ENCODE measurements at places on chromosomes 3 and 15. TPM values are rescaled to one million over a fixed set of nuclear protein-coding genes. Genes with fewer than 3 reads are reported as not detected.

DNA sequence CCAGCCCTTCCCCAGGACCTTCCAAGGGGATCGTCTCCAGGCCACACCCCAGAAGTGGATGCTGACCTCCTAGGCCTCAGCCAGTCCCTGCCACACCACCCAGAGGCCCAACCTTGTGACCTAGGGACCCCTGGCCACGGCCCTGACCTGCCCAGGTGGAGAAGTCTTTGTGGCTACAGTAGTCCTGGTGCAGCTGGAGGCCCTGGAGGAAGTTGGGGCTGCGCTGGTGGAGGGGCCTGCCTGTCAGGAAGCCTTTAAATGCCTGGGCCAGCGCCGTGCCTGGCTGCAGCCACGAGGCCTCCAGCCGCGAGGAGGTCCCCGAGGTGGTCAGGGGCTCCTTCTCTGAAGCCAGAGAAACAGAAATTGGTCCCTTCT, 23.4 kb downstream of the PLA2G4D start:
- no peak for DNase-seq

DNA sequence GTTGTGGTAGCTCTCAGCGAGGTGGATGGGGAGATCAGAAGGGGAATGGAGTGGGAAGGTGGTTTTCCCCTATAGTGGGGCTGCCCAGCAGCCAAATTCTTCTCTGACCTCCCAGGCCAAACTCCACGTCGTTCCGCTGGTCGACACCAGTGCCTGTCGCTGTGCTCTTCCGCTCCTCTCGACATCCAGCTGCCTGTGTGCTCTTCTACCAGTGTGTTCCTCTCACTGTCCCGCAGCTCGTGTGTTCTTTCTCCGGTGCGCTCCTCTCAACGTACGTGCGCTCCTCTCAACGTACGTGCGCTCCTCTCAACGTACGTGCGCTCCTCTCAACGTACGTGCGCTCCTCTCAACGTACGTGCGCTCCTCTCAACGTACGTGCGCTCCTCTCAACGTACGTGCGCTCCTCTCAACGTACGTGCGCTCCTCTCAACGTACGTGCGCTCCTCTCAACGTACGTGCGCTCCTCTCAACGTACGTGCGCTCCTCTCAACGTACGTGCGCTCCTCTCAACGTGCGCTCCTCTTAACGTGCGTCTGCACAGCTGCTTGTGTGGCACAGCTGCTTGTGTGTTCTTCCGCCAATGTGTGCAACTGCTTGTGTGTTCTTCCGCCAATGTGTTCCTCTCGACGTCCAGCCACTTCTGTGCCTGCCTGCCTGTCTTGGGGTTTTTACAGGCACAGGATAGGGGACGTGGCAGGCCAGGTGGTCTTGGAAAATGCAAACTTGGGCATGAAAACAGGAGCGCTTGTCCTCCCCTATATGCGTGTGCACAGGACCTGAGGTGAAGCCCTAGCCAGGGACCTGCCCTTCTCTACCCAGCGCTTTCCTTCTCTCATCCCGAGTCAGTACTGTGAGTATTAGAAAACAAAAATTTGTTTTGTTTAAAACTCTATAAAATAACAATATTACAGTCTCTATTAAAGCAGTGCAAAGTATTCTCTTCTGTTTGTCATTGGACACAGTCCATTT, 991.1 kb downstream of the GBE1 start:
- DNase-seq: no peak

DNA sequence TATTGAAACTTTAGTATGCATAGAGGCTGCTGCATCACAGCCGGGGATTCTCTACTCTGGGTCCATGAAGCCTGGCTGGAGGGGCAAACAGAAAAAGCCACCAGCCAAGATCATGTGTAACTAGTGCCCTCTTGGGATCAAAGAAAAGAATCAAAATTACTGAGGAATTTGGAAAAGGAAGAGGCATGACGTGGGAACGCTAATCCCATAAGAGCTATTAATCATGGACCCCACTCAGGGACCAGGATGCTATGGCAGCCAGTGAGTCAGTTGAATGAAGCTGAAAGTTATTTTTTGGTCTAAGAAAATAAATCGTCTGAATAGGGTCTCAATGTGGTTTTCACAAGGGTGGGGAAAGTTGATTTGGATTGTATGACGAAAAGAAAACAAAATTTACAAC, 1165.1 kb downstream of the ROBO2 start:
- DNase-seq: no peak

- DNase-seq: no peak
Measured at GRCh38 chr3:31409389-31409788, 123.3 kb upstream of the STT3B start.

DNA sequence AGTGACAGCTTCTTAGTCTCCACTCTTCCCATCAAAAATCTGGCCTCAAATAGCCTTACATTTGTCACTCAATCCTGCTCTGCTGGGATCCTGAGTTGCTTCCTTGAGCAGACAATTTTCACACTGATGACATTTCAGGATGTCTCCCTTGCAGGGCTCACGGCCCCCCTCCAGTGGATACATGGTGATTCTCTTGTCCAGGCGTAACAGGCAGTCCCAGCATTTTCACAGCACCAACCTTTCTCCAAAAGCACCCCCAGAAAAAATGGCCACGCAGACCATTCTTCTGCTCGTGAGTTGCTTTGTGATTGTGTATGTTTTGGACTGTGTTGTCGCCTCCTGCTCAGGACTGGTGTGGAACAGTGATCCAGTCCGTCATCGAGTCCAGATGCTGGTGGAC, 47.4 kb upstream of the WNT7A start:
- no peak for DNase-seq

GRCh38 chr3:125110016-125110875, 54.4 kb upstream of the HEG1 start:
- DNase-seq: no peak

DNA sequence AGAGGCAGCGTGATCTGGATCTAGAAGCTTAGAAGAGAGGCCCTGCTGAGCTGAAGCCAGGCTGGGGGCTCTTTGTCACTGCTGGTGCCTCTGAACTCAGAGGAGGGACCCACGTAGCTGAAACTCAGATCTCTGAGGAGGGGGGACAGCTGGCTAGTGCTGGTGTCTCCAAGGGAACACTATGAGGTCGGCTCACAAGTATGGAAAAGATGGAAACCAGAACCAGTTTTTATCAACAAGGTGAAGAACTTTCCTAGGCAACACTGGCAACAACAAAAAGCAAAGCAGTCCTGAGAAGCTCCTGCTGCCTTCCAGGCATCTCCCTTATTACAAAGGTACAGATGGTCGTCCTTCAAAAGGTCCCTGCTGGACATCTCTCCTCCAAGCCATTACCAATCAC, 27.0 kb upstream of the FSTL1 start:
- DNase-seq: no peak

DNA sequence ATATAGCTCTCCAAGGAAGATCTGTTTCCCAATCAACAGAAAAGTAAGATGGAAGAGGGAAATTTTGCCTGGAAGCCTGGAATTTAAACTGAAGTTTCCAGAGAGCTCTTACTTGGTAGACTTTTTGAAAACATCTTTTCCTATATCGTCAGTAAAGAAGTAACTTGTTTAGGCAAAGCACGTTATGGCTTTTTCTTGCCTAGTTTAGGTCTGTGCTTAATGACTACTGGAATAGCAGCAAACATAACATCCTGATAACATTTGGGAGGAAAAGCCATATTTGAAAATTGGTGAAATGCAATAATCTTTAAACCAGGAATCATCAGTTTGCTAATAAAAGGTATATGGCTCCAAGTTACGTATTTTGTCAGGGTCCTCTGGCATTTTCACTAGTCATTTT, 160.4 kb upstream of the CGNL1 start:
- no peak for DNase-seq

DNA sequence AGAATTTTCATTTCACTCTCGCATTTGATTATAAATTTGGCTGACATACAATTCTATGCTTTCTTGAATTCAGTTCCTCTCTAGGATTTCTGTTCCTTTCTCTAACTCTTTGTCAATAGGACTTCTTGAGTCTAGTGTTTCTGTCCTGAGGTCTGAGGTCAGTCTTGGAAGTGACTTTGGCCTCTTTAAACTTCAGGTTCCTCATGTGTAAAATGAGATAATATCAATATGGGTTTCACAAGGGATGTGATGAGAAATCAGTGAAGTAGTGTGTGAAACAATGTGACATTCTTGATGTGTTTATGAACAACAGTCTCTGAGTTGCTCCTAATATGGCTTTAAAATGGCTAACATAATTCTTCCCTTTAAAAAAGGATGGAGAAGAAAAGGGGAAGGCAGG, 92.2 kb downstream of the SV2B start:
- no peak for DNase-seq

DNA sequence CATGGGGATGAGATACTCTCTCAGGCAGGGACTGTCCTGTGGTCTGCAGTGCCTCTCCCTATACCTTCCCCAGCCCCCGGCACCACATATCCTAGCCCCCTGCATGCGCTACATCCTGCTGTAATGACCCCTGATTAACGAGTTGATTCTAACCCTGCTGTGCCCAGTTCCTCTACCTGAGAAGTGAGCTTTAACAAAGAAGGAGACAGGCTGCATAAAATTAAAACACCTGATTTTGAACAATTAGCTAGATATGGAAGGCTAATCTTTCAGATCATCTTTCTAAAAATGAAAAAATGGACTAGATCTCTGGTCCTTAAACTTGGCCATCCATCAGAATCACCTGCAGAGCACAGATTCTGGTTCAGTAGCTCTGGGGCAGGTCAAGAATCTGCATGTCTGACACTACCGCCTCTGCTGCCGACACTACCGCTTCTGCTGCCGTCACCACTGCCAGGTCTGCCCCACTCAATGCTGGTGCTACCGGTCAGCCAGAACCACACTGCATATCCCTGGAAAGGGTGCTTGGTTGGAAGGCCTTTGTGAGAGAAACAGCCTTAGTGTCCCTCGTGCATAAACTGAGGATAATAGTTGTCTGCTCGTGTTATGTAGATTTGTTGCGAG, 33.6 kb upstream of the ZBTB38 start:
- DNase-seq: no peak

DNA sequence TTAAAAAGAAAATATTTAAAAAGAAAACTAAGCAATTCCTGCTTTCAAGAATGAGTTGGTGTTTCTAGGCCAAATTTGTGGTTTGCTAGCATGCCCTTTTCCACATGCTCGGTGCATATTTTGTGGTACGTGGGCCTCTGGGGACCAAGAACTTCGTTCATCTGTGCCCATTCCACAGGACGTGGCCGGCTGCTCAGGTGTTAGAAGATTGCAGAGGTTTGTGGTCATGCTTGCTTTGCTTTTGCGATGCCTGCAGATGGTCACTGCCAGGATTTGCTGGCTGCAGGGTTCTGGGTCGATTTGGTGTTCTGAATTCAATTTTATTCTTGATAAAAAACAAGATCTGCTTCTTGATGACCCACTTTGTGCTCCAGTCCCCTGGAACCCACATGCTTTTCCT, 7.5 kb downstream of the PSTPIP1 start:
- no peak for DNase-seq

GRCh38 chr3:23459889-23460546, 256.9 kb downstream of the UBE2E2 start:
- DNase-seq: no peak

GRCh38 chr3:61578667-61579367, 17.4 kb downstream of the PTPRG start:
- no peak for DNase-seq

GRCh38 chr3:57959423-57960173, 48.6 kb upstream of the FLNB start:
- DNase-seq: no peak

DNA sequence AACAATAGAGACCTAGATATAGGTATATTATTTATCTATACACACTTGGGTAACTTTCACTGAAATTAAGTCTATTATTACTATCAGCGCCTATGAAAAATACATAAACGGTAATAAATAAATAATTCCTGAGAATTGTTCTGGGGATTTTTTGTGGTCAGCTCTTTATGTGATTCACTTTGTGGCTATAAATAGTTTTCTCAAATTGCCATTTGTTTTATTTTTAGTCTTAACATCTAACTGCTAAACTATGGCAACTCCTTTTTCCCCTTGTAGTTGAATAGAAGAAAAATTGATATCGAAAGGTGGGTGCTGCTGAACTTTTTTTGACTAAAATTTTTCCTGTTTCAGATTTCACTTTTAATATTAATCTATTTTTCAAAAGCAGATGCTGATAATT, 189.0 kb downstream of the VGLL3 start:
- no peak for DNase-seq

DNA sequence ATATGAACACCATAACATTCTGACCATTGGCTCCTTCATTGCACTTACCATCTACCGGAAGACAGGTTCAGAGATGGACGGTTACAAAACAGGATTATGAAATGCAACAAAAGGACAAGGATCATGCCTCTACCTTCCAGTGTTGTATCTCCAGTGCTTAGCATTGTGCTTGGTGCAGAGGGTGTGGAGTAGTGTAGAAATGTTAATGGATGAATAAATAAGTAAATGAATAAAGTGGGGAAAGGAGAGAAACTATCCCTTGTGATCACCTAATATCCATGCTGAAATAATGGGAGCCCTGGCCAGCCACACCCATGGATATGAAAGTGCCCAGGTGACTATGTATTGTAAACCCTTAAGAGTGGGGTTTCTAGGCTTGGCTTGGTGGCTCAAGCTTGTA, 344.8 kb upstream of the LMCD1 start:
- DNase-seq: no peak

DNA sequence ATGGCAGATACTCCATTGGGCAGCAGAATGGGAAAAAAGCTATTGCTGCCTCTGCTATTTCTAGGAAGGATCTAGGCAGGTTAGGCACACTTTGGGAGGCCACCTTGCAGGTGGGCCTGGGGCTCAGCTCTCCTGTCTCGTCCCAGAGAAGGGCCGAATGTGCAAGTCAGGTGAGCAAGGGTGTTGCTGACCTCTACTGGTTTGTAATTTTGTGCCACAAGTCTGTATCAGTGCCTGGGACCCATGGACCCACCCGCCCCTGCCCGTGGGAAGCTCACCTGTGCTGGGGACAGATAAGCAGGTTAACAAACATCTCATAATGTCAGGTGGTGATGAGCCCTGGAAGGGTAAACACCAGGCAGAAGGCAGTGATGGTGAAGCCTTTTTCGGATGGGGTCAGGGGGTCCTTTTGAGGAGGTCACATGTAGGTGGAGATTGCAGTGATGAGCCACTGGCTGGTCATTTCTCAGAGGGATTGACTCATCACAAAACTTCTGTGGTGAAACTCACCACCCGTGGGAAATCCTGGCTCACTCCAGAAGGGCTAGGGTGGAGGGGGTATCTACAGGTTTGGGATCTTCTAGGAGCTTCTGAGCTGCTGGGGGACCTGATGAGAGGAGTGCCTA, 161.3 kb downstream of the KLF13 start:
- no peak for DNase-seq

GRCh38 chr3:159953325-159954085, 35.1 kb upstream of the IL12A start:
- DNase-seq: no peak

The CFAP100 gene
- not detected for total RNA-seq

The TRIM42 gene
- total RNA-seq: not detected

The OR5K4 gene
- not detected for total RNA-seq

The TPRG1 gene
- 50.9 TPM for total RNA-seq

The TNK2 gene
- total RNA-seq: 136 TPM

The MUC13 gene
- total RNA-seq: not detected

The SIDT1 gene
- 48.3 TPM for total RNA-seq

The CYP1A2 gene
- not detected for total RNA-seq

The ZIC1 gene
- total RNA-seq: not detected

Measured in activated naive CD8-positive, alpha-beta T cell treated with anti-CD3 and anti-CD28 coated beads, Interleukin-2, amount 10 ng/mL, durations not matched to agents 7 days and 5 days (primary cell).